ENCODE measurements at places on chromosomes 6 and 20. TPM values are rescaled to one million over a fixed set of nuclear protein-coding genes. Genes with fewer than 3 reads are reported as not detected.
A peak's percentile ranks its signal among the peaks of the same experiment; 100 is the strongest.

GRCh38 chr20:54040531-54040930, 29.9 kb downstream of the BCAS1 start:
- DNase-seq = no peak

DNA sequence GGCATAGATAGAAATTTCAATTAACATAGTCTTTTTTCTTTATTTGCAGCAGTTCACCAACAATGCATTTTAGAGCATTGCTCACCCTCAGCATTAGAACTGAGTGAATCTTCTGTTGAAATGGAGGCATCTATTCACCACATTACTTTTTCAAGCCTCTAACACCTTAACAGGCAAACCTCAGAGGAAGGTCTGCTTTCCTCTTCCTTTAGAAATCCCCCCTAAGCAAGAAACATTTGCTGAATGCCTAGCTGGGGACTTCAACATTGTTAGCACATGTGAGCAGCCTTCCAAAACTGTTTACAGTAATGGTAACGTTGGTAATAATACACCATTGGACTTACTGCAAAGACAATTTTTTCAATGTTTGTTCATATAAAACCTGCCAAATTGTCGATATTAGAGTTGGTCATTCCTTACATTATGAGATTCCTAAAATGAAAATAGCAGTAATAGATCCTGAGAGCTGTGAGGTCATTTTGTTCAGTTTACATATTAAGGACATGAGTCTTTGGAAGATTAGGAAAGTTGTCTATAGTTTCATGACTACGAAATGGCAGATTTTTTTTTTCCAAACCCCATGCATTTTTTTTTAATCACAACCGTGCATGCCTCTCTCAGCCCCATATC, 20.6 kb upstream of the AKIRIN2 start:
- DNase-seq = no peak

- DNase-seq = peak; percentile 30
These were observed 61.4 kb upstream of the CSE1L start for GRCh38 chr20:48984575-48985219.

DNA sequence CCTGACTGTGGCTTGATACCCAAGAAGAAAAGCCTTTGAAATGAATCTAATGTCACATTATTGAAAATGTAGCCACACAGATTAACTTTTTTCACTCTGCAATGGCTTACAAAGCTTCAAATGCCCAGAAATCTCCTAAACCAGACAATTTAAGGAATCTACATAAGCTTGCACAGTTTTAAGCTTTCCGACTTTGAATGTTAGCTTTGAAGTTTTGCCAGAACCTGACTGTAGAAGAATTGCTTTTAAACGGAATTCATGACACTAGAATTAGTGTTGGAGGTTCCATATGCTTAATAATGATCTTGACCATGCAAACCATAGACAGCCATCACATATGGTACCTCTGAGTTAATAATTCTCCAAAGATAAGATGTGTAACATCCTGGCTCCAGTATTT, 798.5 kb upstream of the EPHA7 start:
- no peak for DNase-seq

DNA sequence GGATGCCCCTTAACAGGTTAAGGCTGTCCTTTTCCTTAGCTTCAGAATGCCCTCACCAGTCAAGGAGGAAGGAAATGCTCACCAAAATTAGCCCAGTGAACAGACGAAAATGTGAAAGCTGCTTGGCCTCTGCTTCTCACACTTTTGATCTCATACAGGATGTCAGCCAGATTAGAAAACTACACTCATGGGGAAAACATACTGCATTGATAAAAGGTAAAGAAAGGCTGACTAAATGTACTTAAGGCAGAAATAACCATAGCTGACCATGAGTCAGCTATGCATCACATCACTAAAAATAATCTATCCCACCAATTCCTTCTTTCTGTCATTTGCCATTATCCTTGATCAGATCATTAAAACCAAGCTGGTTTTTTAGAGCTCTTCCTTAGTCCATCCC, 198.4 kb upstream of the TENT5A start:
- DNase-seq = no peak

DNA sequence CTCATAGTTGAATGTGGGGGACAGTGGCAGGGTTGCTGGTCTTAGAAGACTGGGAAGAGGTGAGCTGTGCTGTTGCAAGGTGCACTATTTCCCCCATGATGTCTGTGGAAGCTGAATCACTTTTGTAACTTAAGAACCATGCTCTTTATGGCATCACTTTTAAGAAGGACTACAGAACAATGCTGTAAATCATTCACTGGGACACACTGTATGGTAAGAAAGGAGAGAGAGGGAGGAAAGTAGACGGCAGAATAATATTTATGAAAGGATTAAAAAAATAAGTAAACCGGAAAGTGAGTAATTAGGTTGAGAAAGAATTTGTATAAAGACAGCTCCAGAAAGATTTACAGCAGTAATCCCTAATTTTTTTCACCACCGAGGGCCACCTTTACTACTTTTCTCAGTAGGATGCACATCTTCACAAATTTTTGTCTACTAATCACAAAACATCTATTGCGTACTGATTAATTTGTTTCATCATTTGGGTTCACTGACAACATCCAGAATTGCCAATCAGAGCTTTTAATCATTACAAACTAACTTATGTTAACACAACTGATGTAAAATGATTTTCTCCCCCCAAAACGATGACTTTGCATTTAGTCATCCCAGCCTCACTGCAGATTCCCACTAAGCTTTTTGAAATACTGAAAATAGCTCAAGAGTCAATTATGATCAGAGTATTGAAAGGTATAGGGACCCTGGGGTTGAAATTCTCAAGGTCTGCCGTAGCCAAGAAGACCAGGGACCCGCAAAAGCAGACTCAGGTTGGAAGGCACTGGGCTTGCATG, 560.7 kb upstream of the NOX3 start:
- DNase-seq = no peak

- DNase-seq = no peak
These were observed 13.8 kb downstream of the TBPL1 start for GRCh38 chr6:133966654-133967329.

DNA sequence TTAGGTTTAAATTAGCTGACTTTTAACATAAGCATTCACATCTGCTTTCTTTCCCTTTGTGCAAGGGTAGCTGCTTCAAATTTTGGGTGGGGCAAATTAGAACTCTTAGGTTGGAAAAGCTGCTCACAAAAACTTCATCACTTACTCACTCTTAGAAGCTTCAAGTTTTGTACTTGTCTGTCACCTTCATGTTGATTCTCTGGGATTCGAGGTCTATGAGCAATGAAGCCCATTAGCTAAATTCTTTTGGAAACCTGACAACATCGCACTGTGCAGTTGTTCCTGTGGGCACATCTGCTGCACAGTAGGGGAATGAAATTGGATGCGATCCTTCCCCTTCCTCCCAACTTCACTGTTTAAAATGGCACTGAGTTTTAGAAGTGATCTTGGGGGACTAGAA, 156.1 kb downstream of the UBE3D start:
- no peak for DNase-seq

FAM83C gene
- total RNA-seq = not detected

- no peak for DNase-seq
These were observed 14.3 kb downstream of the PHF3 start for GRCh38 chr6:63649847-63650265.

GRCh38 chr6:84242265-84242664, 14.8 kb upstream of the CEP162 start:
- no peak for DNase-seq

DNA sequence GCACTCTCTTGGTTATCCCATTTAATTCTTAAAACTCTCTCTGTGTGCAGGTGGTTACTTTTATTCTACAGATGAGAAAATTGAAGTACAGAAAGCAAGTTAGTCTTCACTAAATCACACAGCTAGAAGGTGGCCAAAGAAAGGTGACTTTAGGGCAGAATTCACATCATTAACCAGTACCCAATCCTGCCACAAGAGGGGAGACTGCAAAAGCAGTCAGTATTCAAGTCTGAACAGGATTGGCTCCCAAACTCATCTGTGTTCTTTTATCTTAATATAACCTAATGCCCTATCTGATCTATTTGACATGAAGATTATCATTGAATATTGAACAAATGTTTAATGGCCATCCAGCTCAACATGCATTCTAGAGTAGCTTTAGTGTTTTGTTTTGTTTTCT, 225.3 kb upstream of the FAM83B start:
- DNase-seq = peak; percentile 5

GSTA5 gene
- total RNA-seq = not detected

DNA sequence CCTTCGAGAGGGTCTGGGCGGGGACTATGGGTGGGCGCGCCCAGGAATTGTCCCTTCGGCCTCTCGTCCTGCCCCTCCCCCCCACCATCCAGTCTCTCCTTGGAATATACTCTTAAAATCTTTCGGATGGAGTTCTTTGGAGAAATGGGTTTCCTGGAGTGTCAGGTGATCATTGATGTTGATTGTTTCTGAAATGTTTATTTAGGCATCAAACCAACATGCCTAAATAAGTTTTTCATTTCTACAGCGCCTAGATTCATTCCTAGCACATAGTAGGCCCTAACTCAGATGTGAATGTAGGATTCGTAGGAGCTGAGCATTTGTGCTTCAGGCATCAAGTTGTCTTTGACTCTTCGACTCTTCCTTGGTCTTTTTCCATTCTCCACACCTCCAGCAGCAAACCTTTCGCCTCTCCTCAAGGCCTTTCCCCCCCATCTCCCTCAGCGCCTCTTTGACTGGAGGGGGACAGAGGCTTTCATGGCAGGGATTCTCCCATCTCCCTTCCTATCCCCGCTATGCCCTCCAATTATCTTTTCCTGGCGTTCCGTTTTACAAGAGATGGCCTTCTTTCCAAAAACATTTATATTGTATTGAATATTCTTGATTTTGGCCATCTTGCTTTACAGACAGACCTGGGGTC, 610 bp downstream of the CASP8AP2 start:
- no peak for DNase-seq

DNA sequence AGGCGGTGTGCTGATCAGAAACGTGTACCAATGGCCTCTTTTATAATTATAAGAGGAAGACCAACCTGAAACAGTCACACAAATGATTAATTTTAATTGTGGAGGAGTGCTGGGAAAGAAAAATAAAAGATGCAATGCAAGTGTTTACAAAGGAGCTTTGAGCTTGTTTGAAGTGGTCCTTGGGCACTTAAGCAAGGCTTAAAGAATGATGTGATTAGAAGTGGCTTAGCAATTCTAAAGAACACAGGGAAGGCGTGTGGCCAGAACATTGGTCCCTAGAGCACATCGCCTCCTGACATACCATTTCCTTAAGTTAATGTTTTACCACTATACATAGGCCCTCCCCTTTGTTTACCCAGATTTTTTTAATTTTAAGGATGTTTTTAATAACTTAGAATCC, 26.1 kb downstream of the PTPN1 start:
- no peak for DNase-seq

GRCh38 chr20:32988008-32988407, 16.2 kb downstream of the SUN5 start:
- DNase-seq = no peak

OPRL1 gene
- 2.7 TPM for total RNA-seq

MUCL3 gene
- not detected for total RNA-seq

DNA sequence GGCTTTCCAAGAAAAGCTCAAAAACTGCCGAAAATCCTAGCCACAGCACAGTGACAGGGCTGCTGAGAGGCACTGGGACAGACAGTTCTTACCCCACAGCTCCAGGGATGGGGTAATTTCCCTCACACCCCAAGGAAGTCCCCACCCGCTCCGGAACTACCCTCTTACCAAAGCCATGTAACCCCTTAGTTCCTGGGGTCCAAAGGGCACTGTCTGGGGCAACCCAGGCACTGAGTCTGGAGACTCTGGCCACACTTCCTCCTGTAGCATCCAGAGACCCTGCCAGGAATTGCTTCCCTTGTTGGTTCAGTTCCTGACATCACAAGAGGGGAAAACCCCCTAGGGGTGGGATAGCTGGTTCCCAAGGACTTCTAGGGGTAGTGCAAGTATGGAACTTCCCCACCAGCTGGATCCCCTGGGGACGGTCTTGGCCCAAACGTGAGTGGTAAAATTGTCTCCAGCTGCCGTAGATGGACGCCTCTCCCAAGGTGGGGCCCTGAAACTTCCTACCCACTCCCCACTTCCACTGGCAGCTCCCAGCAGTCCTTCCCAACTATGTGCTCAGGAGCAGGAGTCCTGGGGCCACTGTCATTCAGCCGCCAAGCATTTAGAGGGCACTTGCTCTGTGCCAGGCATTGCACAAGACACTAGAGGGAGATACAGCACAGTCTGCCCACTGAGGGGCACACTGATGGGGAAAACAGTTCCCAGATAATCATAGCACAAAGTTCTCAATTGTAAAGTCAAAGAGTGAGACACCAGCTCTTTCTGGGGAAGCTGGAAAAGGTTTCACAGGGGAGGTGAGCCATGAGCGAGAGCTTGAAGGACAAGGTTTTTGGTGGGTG, 17.2 kb upstream of the HCK start:
- no peak for DNase-seq

C4A gene
- total RNA-seq = 0.90 TPM

DNA sequence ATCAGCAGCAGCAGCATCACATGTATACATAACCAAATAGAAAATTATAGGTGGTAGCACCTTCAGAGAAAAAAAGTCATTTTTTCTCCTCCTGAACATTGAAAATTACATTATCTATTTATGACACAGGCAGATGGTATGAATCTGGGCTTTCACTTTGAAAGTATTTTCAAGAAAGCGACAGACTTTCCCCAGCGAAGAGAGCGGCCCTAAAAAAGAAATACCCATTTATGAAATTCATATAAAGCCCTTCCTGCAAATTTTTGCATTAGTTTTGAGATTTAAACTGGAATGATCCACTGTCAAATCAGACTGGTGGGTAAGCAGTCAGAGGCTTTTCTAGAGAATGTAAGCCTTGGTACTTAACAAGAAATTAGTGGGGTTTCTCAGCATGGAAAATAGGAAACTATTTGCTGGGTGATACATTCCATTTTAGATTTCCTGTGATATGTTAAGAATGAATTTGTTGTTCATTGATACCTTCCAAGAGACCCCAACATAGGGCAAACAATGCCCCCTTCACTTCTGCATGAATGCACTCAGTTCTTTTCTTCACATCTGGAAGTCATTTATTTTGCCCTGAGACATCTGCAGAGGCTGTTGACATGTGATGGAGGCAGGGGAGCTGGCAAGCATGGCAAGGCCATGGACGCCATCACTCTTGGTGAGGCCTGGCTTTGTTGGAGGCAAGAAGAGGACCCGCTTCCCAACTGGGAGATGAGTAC, 147.0 kb downstream of the LINC00237 start:
- no peak for DNase-seq

DNA sequence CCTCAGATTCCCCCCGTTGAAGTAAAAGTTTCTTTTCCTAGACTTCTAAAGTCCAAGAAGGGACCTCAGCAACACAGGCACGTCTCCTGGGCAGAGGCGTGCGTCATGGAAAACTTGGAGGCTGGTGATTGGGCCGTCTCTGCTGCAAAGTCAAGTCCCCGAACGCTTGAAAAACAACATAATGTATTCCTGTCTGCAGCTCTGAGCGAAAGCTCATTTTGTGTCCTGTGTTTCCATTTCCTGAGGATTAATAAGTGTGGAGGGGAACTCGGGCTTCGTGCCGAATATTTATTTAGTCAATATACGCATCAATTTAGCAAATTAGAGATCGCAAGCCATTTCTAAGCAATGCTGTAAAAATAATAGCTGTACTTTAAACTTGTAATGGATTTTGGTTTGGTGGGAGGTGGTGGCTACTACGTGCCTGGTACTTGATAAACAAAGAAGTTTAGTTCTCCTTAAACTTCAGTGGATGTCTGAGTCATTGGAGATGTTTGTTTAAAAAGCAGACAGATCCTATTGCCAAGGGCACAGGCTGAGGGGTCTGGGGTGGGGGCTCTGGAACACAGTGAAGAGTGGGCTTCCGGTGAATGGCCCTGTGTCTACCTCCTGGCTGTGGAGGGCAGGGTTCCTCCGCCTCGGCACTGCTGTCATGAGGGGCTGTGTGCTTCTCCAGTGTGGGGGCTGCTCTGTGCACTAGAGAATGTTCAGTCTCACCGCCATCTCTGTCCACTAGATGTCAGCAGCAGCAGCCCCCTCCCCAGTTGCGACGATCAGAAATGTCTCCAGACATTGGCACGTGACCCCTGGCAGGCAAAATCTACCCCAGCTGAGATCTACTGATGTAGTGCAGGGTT, 21.8 kb downstream of the PCK1 start:
- DNase-seq = peak; percentile 80

Data from dermis microvascular lymphatic vessel endothelial cell (primary cell).